Retina (tissue), 1 donor: ENCODE measurements at places on chromosomes 4 and X.

GRCh38 chrX:63720293-63720692, 64.7 kb downstream of the ARHGEF9 start:
- no peak for DNase-seq

DNA sequence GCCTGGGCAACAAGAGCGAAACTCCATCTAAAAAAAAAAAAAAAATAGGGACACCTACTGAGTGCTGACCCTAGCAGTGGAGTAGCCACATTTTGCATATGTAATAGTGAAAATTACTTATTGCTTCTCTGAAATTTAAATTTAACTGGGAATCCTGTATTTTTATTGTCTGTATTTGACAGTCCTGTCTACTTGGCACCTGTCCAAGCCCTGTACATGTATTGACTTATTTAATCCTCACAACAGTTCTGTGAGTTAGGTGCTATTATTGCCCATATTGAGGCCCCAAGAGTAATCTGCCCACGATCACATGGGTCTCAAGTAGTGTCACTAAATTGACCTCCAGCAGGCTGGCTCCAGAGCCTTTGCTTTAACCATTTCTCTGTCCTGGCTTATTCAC, 81.6 kb downstream of the WDR19 start:
- DNase-seq = no peak

- no peak for DNase-seq
Measured at GRCh38 chrX:2677764-2678163, 13.3 kb upstream of the CD99 start.

GRCh38 chr4:71691416-71692073, 92.3 kb downstream of the GC start:
- DNase-seq = no peak

- no peak for DNase-seq
Measured at GRCh38 chrX:79161655-79162054, 17.2 kb downstream of the GPR174 start.

DNA sequence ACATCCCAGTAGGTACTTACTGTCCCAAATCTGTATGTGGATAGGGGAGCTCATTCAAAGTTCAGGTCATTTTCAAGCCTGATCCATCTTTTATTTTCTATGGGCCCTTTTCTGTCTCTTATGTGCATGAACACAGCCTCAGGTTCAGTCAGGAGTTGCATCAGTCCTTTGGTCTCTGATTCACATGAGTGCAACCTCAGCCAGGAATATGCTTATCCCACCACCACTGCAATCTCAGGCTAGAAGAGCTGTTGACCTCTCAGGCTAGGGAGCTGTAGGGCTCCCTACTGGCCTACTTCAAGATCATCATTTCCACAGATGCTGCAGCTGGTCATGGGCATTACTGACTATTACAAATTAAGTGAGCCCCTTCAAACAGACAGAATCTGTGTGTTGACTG, 27.2 kb downstream of the AASDH start:
- DNase-seq = no peak

DNA sequence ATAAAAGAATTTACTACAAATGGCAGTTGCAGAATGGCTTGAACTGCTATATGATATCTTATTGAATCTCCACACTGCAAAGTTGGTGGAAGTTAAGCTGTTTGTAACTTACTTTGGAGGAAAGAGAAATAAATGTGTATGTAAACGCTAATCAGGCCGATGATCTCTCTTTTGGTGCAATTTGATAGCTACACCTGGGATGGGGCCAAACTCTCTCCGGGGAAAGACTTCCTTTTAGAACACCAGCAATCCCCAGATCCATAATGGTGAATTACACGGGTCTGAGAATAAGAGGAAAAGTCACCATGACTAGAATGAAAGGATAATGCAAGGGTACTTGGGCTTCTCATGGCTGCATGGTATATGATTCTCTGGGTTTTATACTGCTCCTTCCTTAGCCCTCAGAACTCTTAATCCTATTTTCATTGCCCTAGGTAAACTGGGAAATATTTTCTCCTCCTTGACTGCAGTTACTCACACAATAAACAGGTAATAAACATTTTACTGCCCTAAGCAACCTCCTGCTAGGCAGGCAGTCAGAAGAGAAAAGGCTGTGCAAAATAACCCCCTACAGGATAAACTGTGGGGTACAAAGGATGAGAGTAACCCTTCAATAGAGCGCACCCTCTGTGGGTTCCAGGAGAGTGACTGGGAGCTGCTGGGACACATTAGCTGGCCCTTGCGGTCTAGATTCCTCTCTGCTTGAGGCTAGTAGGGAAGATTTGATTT, 109.3 kb downstream of the MGST2 start:
- no peak for DNase-seq

- no peak for DNase-seq
Measured at GRCh38 chrX:152212969-152213368, 74.6 kb upstream of the MAGEA10 start.

DNA sequence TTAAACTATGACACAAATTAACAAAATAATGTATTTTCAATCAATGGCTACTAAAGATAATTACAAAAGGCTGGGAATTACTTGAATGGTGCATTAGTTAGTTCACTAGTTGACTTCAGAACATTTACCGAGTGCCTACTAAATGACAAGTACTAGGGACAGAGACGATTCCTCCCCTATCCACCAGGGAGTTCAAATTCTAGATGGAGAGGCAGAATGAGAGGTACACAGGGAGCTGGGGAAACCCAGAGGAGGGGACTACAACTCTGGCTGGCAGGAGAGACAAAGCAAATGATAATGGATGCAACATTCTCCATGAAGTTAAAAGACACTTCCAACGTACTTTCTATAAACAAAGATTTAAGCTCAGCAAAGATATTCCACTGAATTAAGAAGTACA, 43.1 kb upstream of the MCF2 start:
- DNase-seq = no peak

DNA sequence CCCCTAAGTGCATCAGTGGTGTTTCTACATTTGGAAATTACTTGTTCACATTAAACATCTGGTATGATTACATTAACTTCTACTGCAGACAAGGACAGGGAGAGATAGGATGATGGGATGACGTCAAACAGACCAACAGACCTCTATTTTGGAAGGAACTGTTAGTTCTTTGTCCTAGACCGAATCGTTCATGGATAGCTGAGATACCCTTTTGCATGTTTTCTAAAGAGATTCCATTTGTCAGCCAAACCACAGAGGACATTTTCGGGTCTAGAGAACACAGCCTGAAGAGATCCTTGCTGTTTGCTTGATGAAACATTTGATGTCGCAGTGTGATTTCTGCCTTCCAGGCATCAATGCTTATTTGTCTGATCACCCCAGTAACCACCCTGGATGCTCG, 27.7 kb downstream of the CHST7 start:
- DNase-seq = no peak

DNA sequence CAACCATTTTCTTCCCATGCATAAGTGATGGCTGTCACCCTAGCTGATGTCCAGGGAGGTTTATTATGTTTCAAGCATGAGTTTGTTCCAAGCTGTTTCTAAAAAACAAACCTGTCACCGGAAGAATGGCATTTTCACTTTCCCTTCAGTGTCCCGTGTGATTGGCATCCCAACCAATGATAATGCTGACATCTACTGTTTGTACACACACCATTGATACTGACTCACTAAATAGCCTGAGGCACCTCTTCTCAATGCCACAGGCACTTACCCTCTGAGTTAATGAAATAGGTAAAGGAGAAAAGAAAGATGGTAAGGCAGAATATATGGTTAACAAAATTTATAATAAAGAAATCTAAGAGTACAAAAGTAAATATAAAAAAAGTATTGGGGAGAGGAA, 23.1 kb upstream of the VCX2 start:
- DNase-seq = no peak

DNA sequence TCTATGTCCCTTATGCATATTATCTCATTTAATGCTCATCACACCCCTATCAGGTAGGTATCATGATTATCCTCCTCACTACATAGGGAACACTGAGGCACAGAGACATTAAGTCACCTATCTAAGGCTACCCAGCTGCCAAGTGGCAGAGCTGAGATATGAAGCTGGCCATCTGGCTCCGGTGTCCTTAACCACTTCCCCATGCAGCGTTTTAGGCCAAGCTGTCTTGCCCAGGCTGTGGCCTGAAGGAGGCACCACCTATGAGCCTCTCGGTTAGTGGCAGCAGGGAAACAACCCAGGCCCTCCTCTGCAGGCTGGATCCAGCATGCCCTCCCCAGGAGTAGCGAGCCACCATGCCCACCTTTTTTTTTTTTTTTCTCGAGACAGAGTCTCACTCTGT, 16.3 kb downstream of the PJA1 start:
- DNase-seq = no peak

DNA sequence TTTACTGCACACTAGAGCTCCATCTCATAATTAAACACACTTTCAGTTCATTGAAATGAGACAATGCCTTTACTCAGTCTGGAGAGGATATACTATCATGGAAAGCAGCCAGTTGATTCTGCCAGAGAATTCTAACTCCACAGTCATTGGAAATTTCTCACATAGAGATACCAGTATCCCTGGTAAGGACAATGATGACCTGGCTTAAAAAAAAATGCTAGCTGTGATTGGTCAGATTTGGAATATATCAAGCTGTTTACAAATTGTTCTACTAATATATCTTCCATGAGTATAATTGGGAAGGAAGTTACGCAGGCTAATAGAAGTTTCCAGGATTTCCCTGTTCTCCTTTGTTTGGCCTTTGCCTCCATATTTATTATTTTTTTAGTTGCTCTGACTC, 34.5 kb upstream of the TLL1 start:
- DNase-seq = no peak

DNA sequence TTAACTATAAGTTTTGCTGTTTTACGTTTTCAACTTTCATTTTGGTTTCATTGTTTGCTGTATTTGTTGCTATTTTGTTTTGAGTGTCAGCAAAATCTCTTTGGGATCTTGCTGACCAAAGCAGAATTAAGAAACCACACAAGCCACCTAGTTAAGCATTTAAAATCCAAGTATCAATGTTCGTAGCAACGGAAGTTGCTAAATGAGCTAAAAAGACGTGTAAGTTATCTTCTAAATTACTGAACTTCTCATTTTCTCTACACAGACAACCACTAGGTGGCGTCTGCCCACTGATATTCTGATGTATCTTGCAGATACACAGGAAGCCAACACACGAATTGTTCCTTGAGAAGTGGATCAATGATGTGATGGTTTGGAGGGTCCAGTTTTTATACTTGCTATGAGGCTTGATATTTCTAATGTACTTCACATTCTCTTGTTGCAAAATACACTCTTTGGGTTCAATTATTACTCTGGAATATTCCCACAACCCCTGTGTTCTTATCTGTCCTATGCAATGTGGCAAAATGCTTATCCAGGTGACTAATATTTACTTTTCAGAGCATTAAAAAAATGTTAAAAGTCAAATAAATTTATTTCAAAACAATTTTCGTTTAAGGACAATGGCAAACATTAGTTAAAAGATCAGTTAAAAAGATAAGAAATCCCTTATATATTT, 250.5 kb downstream of the TECRL start:
- peak; percentile 39 for DNase-seq

DNA sequence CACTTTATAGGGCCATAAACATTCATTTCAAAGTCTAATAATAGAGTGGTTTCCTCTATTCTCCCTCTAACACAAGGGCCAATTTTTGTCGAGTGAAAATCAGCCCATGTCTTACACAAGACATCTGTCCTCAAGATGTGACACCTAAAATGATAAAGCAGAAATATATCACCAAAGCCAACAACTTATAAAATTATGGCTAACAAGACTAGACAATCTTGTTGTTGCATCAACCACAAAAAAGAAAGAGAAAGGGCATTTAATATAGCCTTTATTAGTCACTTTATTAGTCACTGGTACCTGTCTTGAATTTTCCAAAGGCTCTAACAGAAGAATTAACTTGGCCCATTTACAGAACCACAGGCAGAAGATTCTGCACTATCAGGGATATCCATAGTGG, 161.6 kb downstream of the SMIM20 start:
- DNase-seq = no peak

GRCh38 chr4:102842367-102842766, 15.0 kb upstream of the UBE2D3 start:
- no peak for DNase-seq

DNA sequence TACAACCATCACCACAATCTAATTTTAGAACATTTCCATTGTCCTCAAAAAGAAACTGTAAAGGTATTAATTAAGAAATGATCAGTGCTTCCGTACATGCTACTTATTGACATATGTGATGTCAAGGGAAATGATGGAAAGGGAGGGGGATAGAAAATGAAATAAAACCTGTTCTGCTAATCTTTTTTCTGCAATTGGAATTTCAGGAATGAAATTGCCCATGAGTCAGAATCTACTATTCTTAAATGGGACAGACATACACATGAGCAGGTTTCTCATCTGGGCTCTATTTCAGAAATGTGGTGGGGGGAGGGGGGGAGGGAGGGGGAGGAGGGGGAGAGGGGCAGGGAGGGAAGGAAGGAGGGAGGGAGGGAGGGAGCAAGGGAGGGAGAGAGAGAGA, 91.0 kb downstream of the SHROOM4 start:
- DNase-seq = no peak

DNA sequence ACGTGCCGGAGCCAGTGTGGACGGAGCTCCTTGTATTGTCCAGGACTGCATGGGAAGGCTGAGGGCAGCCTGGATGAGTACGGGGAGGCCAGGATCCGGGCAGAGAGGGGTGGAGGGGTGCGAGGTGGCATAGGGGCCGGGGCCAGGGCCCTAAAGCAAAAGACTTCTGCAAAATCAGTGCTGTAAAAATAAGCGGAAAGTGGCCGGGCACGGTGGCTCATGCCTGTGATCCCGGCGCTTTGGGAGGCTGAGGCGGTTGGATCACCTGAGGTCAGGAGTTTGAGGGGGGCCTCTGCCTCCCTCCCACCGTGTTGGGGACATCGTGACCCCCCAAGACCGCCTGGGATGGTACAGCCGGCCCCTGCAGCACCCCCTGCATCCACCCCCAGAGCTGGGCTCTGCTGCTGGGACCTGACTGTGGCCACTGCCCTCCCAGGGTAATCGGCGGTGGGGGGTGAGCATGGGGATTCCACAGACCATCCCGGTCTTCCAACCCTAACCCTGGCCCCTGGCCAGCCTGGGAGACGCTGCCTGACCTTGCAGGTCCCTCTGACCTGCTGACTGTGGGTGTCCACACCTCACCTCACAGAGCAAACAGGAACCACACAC, 23.4 kb upstream of the PLCXD1 start:
- DNase-seq = no peak

- peak; percentile 97 for DNase-seq
Measured at GRCh38 chr4:185142912-185143600, at the start of gene SLC25A4. Gene SLC25A4 (plus strand): TSS chr4:185143266. CDS start chr4:185143373, 107 bp downstream.

- no peak for DNase-seq
Measured at GRCh38 chr4:36310216-36310615, 28.8 kb downstream of the DTHD1 start.

GRCh38 chrX:11768039-11768438, 10.0 kb downstream of the MSL3 start:
- no peak for DNase-seq

DNA sequence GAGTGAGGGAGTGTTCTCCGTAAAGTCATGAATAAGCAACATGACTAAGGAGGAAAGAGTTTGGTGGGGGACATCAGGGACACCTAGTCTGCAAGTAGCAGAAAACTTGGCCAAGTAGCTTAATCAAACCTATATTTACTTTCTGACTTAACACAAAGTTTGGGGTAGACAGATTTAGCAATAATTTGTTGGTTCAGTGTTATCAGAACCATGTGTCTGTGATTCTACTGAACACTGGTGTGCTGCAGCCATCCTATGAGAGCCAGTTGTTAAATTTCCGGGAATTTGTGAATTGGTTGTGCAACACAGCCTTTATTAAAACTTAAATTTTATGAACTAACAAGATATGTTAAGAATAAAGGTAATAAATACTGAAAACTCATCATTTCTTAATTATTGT, 469.3 kb downstream of the C4orf33 start:
- DNase-seq = no peak

- no peak for DNase-seq
Measured at GRCh38 chr4:78645853-78646757, 94.5 kb downstream of the ANXA3 start.

- DNase-seq = no peak
Measured at GRCh38 chr4:114281164-114281960, 301.9 kb upstream of the ARSJ start.
